Ovary (tissue), 10 donors: ENCODE measurements at places on chromosomes 1 and 21.

DNA sequence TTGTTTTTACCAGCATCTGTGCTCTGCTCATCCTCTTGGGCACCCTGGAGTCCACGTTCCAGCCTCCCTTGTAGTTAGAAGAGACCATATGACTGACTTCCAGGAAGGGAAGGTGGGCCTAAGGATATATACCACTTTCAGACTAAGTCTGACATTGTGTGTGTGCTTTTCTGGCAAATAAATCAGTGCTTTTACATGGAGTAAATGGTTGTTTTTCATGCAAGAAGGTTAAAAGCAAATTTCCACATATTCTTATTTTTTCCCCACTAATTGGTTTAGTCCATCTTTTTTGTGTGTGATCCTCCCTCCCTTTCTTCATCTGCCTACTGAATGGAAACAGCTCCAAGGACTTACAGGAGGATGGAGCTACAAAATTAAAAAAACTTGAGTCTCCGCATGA is 119.8 kb downstream of the TBX15 start:
- no peak overlapping the region for H3K27ac ChIP-seq
- no peaks in the 10 kb centered on the region for H3K36me3 ChIP-seq

GRCh38 chr1:89918794-89919155 is 76.1 kb upstream of the ZNF326 start:
- no peaks in the 10 kb centered on the region for H3K27me3 ChIP-seq
- no peak overlapping the region for H3K4me3 ChIP-seq
- H3K4me1 ChIP-seq, result no peaks in the 10 kb centered on the region
- H3K27ac ChIP-seq, result no peak overlapping the region

GRCh38 chr1:218139761-218140160 is 145.3 kb upstream of the RRP15 start:
- H3K27ac ChIP-seq, result no peak overlapping the region
- H3K27me3 ChIP-seq, result no peaks in the 10 kb centered on the region

DNA sequence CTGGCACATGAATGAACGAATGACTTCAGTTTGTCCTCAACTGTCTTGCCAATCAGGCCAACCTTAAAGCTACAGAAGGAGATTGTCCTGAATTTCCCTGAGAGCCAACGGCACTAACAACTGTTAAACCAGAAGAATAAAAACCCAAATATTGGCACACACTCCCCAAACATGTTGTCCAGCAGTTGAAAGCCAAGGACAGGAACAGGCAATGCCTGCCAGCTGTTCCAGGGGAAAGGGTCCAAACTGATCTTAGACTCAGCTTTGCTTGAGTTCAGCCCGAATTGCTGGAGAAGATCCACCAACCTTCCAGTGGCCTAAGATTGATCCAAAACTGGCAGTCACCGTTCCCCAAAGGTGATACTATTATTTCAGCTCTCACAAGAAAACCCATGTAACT is 22.4 kb upstream of the AHCTF1 start:
- H3K27me3 ChIP-seq, result no peaks in the 10 kb centered on the region
- H3K4me1 ChIP-seq, result peaks cover 10% of the 10 kb centered on the region
- H3K4me3 ChIP-seq, result no peak overlapping the region
- no peaks in the 10 kb centered on the region for H3K36me3 ChIP-seq

DNA sequence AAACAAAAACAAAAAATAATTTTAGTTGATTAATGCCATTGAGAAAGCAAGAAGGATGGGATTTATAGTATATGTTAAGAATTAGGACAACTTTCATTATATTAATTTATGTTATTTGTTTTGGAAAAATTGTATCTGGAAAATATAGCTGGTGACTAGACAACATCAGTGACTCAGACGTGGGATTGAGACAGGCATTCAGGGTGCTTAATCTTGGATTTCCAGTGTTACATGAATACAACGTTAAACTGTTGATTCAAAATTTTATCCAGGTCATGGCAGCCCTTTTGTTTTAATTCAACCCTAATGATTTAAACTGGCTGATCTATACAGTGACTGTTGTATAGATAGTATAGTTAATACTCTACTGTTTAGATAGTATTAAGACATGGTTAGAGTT is 827.1 kb upstream of the B3GALT2 start:
- H3K4me3 ChIP-seq, result no peak overlapping the region
- no peak overlapping the region for H3K27ac ChIP-seq
- no peaks in the 10 kb centered on the region for H3K4me1 ChIP-seq
- DNase-seq, result no peak
